ENCODE measurements at places on chromosomes 2 and 18.

- DNase-seq, result no peak
Observed at GRCh38 chr2:225004597-225004996, 37.7 kb downstream of the DOCK10 start.

GRCh38 chr2:157784169-157784822 is 91.8 kb downstream of the ACVR1 start:
- DNase-seq, result peak; percentile 64

DNA sequence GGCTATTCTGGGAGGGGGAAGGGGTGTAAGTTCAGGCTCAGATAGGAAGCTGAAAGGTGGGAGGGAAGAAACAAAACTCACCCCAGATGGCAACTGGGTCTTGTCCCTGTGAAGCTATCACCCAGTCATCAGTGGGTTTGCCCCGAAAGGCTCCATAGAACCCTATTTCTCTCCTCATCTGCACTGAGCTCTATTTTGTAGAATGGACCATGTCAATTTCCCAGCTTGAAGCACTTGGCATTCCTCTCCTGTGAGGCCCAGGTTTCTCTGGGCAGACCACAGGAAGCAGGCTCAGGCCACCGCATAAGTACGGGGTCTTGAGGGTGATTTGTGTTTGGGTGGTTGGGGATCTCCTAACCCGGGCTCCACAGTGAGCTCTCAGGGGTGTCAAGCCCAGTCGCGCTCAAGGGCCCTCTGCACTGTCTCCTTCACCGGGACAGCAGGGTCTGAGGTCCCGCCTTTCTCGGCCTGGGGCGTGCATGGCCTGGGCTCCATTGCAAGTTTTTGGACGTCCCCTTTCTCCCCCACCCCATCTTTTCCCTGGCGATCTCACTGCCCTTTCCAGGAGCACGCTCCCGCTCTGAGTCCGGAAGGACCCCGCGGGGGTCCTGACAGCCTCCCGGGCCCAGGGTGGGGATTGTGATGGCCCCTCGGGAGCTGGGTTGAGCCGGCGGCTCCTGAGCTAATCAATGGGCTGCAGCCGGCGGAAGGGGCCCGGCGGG is 27.3 kb upstream of the NOTO start:
- no peak for DNase-seq

- DNase-seq, result peak; percentile 94
Observed at GRCh38 chr18:3596637-3597384, 146.8 kb downstream of the TGIF1 start.

DNA sequence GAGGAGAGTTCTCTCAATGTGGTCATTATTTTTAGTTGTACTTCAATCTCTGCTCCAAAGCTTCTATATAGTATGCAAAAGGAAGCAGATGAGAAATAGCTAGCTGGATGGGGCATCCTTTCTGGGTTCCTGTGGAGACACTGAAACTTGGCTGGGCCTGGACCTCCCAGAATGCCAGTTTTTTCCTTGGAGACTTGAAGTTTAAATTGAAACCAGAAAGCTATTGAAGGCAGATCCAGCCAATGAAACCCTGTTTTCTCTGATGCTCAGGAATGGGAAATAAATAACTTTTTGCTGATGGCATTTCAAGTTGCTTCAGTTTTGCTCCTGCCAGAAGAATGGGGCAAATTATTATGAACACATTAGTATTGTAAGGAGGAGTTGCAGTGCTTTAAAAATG is 2.9 kb downstream of the SETBP1 start:
- no peak for DNase-seq

GRCh38 chr18:45059695-45060094 is 379.0 kb downstream of the SETBP1 start:
- no peak for DNase-seq

DNA sequence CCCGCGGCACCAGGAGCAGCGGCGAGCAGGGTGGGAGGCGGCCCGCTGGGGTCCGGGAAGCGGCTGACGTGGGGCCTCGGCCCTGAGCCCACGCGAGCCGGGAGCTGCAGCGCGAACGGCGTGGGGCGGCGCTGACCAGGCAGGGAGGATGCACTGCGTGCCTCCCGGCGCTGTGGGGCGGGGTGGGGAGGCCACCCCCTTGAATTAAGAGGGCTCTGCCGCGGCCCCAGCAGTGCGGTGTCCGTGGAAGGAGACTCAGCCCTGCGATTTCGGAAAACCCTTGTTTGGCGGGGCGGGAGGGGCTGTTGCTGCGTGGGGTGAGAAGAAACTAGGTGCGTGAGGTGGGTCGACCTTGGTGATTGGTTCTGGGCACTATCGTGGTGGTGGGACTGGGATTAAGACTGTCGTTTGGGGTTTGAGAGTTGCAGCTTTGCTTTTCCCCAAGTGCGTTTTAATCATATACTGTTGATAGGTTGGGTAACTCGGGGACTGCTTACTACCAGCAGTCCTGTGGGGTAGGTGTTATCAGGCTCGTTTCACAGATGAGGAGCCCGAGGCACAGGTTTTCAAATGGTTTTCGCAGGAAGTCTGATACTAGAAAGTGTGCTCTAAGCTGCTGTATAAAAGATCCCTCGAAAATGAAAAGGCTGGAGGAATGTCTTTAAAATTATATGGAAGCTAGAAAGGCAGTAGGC is 722 bp downstream of the ACSL3 start:
- peak; percentile 53 for DNase-seq

DNA sequence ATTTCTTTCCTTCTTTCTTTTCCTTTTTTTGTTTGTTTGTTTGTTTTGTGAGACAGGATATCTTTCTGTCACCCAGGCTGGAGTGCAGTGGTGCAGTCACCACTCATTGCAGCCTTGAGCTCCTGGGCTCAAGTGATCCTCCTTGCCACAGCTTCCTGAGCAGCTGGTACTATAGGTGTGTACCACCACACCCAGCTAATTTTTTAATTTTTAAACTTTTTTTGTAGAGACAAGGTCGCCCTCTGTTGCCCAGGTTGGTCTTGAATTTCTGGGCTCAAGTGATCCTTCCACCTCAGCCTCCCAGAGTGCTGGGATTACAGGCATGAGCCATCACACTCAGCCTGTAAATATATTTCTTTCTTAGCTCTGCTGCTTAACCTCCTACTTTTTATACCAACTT is 83.4 kb upstream of the CYP20A1 start:
- no peak for DNase-seq

GRCh38 chr2:232652505-232652851 is 19.1 kb downstream of the EFHD1 start:
- DNase-seq, result no peak

GRCh38 chr2:120677696-120678247 is 57.9 kb upstream of the GLI2 start:
- DNase-seq, result no peak

- DNase-seq, result peak; percentile 93
Observed at GRCh38 chr2:204691911-204692510, 146.7 kb downstream of the PARD3B start.

DNA sequence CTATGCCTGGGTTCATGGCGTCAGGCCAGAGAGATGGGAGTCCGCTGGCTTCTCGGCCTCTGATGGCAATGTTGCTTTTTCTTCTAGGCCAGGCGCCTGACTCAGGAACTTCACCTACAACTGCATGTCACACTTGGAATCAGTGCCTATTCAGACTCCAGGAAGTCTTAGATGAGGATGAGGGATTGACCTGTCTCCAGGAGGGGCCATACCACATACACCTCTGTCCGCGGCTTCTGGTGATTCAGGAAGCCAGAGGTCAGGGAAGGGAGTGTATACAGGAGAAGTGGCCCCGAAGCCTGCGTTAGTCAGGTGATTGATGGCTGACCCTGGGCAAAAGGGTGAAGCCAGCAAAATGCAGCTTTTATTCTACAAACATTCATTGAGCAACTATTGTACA is 109.1 kb upstream of the RMDN2 start:
- peak; percentile 22 for DNase-seq

GRCh38 chr18:49206717-49207116 is 253.7 kb downstream of the DYM start:
- no peak for DNase-seq

GRCh38 chr2:172813314-172813888 is 77.8 kb downstream of the RAPGEF4 start:
- peak; percentile 70 for DNase-seq

Measured in lung microvascular endothelial cell (primary cell).